Right kidney (tissue), 9 donors: ENCODE measurements at places on chromosomes 11 and 22.

DNA sequence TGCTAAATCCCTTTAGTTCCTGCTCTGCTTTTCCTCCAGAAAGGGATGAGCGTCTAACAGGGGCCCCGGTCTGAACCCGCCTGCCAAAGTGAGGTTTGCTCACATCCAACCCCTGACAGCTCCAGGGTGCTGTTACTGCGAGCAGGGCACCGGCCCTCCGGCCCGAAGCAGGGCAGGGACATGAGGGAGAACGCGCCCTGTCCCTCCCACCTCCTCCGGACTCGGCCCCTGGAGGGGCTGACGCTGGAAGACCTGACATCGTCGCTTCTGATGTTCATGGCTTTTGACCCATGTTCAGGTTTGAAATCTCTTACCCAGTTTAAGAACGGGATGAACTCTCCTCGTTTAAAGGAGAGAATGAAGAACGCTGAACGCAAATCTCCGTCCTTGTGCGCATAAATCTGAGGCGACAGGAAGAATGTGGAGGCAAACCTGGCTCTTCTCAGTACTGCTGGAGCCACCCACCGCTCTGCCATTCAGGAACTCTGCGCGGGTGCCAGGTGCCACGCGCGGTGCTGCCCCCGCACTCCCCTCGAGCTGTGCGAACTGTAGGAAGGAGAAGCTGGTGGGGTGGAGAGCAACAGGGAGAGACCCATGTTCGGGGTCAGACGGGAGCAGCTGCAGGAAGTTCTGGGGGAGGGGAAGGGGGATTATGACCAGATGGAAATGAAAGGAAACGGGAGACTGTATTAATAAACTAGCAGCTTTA is 826 bp upstream of the EEF1G start:
- no peak for DNase-seq

DNA sequence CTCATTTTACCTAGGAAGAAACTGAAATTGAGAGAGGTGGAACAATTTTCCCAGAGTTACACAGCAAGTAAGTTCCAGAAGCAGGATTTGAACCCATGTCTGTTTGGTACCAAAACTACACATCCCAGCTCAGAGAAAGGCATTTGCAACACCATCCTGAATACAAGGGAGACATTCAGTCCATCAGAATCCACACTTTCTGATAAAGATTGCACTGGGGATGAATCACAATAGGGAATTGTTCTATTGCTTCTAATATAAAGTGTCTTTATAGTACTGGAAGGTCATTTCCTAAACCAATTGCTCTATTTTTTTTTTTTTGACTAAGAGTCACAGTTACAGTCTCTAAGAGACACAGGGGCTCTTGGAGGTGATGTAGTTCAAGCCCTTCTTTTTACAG is 208.1 kb upstream of the CADM1 start:
- DNase-seq = no peak

- DNase-seq = no peak
Observed at GRCh38 chr11:122612123-122612824, 43.2 kb upstream of the UBASH3B start.

DNA sequence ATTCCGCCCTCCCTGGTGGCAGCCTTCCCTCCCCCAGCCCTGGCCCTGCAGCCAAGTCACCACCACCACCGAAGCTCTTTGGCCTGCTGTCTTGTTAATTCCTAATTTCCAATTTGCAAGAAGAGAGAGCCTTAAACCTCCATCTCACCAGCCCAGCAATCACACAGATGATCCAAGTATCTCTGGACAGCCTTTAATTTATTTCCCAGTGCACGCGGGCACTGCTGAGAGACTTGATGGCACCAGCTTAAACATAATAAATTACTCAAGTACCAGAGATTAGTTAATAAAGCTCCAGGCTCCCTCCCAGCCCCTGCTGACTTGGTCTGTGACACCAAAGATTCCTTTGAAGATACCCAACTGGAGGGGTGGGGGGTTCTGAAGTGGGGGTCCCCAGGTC is 494.7 kb downstream of the BUD13 start:
- no peak for DNase-seq

- DNase-seq = no peak
Observed at GRCh38 chr11:88494848-88495247, 157.3 kb upstream of the CTSC start.

DNA sequence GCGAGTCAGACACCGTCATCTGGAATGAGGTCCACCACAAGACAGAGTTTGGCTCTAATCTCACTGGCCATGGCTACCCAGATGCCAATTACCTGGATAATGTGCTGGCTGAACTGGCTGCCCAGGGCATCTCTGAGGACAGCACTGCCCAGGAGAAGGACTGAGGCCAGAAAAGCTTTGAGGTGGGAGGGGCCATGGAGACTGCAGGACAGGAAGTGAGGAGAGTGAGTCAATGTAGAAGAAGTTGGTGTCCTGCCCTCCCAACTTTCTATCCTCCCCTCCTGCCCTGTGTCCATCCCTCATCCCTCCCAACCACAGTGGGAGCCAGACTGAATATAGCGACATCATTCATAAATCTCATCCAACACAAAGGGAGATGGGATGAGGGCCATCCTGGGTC is 8.0 kb downstream of the MPEG1 start:
- no peak for DNase-seq
